Cardiac muscle cell (in vitro differentiated cells and primary cell): ENCODE measurements at places on chromosomes 7 and 10. TPM values are rescaled to one million over a fixed set of nuclear protein-coding genes. Genes with fewer than 3 reads are reported as not detected.
A peak's percentile ranks its signal among the peaks of the same experiment; 100 is the strongest.

Gene NKX2-3
- not detected in 2 replicates for total RNA-seq

DNA sequence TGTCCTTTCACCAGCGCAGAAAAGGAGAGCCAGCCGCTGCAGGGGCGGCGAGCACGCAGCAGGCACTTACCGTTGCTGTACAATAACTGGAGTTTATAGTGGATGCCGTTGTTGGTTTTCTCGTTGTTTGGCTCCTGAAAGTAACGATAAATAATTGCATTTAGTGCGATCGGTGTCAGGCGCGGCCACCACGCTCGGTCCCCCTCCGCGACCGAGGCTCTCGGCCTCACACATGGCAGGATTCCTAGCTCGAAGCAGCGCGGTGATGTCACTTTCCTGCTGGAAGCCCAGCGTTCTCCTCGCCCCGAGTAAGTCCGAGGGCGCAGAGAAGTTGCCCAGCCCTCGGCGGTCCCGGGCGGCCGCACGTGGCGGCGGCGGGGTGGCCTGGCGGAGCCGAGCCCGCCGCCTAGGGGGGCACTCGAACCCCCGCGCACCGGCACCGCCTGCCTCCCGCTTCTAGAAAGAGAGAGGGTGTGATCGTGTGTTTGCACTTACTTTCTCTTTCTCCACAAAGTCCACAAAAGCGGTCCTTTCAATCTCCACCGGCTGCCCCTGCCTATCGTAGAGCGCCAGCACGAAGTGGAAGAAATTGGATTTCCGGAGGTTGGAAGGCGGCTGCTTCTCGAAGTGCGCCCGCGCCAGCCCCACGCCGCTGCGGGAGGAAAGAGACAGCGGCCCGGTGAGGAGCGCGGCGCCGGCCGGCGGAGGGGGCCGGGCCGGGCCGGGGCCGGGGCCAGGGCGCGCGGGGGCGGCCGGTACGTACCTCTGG, 1.0 kb downstream of the EBF3 start:
- peak; percentile 69 for DNase-seq
- no peaks in the 10 kb centered on the region for H3K36me3 ChIP-seq
- peaks cover 20% of the 10 kb centered on the region for H3K4me1 ChIP-seq
- peaks cover 98% of the 10 kb centered on the region for H3K27me3 ChIP-seq

GRCh38 chr10:17915181-17915580, 36.5 kb upstream of the SLC39A12 start:
- no peaks in the 10 kb centered on the region for H3K36me3 ChIP-seq
- peak; percentile 50 for DNase-seq
- no peaks in the 10 kb centered on the region for H3K27me3 ChIP-seq
- H3K4me1 ChIP-seq: peaks cover 26% of the 10 kb centered on the region
- no peak overlapping the region for H3K4me3 ChIP-seq

Gene SKIDA1
- total RNA-seq: 42.4 and 62.4 TPM in 2 replicates

Gene SLC16A9
- total RNA-seq: 2.1 and 3.0 TPM in 2 replicates

DNA sequence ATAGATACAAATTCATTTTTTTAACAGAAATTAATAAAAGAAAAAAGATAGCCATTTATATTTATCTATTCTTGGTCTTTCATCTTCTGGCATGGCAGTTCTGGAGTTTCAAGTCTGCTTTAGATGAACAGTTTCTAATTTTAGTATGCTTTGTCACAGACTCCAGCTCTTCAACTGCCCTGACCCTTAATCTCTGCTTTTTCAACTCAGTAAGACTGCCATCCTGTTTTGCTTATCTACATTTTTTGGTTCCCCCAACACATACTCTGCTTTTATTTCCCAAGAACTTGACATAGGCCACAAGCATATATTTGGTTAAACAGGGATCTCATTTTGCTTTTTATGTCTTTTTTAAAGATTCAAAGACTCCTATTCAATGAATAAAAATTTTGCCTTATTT, 309.3 kb upstream of the KCND2 start:
- no peak overlapping the region for H3K4me3 ChIP-seq
- peak overlapping the region; percentile 20 for H3K27ac ChIP-seq
- DNase-seq: peak; percentile 20
- no peaks in the 10 kb centered on the region for H3K27me3 ChIP-seq

GRCh38 chr10:88996927-88997326, 6.3 kb downstream of the FAS start:
- no peak for DNase-seq
- no peaks in the 10 kb centered on the region for H3K36me3 ChIP-seq
- no peak overlapping the region for H3K4me3 ChIP-seq
- H3K4me1 ChIP-seq: no peaks in the 10 kb centered on the region
- no peaks in the 10 kb centered on the region for H3K27me3 ChIP-seq
- no peak overlapping the region for H3K27ac ChIP-seq

Gene PIK3CG
- total RNA-seq: 0.12 TPM in 1 of 2 replicates, not detected in the other

DNA sequence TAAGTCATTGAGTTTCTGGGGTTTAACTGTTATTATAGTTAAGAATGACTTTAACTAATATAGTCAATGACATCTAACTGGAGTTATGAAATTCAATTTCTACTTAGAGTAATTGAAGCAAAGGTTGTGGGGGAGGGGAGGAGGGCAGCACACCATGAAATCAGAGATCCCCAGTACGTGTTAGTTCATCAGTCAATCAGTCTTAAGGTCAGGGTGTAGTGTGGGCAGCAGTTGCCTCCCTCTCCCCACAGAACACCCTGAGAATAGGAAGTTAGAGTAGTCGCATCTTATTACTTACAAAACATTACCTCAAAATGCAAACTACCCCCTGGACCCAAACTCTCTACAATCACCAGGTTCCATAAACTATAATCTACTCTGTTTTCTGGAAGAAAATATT, 7.0 kb upstream of the HPS1 start:
- H3K4me3 ChIP-seq: no peak overlapping the region
- peaks cover 15% of the 10 kb centered on the region for H3K4me1 ChIP-seq
- no peaks in the 10 kb centered on the region for H3K36me3 ChIP-seq
- no peak overlapping the region for H3K27ac ChIP-seq

Gene IL15RA
- 0.21 and 0.27 TPM in 2 replicates for total RNA-seq

DNA sequence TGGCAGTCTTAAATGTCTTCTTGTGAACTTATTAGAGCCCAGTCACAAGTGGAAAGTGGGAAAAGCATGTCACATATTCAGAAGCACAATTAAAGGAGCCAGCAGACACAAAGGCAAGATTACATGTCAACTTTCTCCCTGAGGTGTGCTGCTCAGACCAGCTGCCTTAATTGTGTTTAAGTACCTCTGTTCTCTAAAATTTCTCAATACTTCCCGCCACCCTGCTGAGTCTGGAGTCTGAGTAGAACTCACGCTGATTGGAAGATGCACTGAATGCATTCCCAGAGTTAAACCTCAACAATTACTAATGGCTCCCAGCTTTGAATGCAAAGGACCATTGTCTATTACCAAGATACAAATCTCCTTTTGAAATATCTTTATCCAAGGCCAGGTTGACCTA, 166.4 kb upstream of the COBL start:
- H3K36me3 ChIP-seq: no peaks in the 10 kb centered on the region
- no peaks in the 10 kb centered on the region for H3K4me1 ChIP-seq
- DNase-seq: no peak

- peak overlapping the region; percentile 94 for H3K27ac ChIP-seq
- no peaks in the 10 kb centered on the region for H3K36me3 ChIP-seq
- no peaks in the 10 kb centered on the region for H3K27me3 ChIP-seq
These were observed 831 bp downstream of the CCDC7 start for GRCh38 chr10:32446536-32447406.

DNA sequence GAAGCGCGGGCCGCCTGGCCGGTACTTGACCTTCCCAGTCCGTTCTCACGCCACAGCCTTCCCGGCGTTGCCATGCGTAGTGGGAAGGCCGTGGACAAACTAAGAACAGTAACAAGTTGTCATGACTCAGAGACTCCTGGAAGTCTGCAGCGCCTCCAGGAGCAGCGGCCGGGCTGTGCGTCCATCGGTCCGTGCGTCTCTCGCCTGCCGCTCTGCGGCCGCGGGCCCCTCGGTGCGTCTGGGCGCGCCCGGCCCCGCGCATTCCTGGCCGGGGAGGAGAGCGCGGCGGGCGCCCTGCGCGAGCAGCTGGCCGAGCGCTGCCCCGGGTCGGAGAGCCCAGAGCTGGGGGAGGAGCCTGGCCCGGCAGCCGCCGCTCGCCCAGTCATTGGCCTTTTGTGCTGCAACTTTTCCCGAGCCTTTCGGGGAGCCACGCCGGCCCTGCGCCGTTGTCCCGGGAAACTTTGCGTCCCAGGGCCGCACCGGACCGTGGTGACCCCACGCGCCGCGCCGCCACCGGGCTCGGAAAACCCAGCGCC, 123.7 kb downstream of the TACC2 start:
- no peaks in the 10 kb centered on the region for H3K27me3 ChIP-seq
- DNase-seq: peak; percentile 97
- peak overlapping the region; percentile 56 for H3K4me3 ChIP-seq
- peaks cover 44% of the 10 kb centered on the region for H3K4me1 ChIP-seq

- peak overlapping the region; percentile 29 for H3K27ac ChIP-seq
- no peak overlapping the region for H3K4me3 ChIP-seq
- H3K4me1 ChIP-seq: no peaks in the 10 kb centered on the region
- no peaks in the 10 kb centered on the region for H3K36me3 ChIP-seq
- H3K27me3 ChIP-seq: no peaks in the 10 kb centered on the region
- no peak for DNase-seq
These were observed 48.9 kb downstream of the FHIP2A start for GRCh38 chr10:114870486-114870885.

Gene TCERG1L
- 0.12 and 0.32 TPM in 2 replicates for total RNA-seq

GRCh38 chr10:121183236-121183635, 332.1 kb downstream of the WDR11 start:
- H3K36me3 ChIP-seq: no peaks in the 10 kb centered on the region
- H3K4me3 ChIP-seq: no peak overlapping the region
- no peak for DNase-seq
- H3K27ac ChIP-seq: no peak overlapping the region
- peaks cover 7% of the 10 kb centered on the region for H3K4me1 ChIP-seq

Gene RNLS
- 5.5 and 13.9 TPM in 2 replicates for total RNA-seq

Gene CAMK2B
- total RNA-seq: 7.7 and 8.4 TPM in 2 replicates

GRCh38 chr10:4579844-4580243, 246.2 kb upstream of the AKR1E2 start:
- DNase-seq: no peak
- H3K36me3 ChIP-seq: no peaks in the 10 kb centered on the region
- H3K27me3 ChIP-seq: no peaks in the 10 kb centered on the region

Gene PEX1
- 19.8 and 25.9 TPM in 2 replicates for total RNA-seq

Gene FXYD4
- total RNA-seq: not detected in 2 replicates

Gene FAM25C
- total RNA-seq: not detected in 2 replicates

- H3K27ac ChIP-seq: peak overlapping the region; percentile 99
- peak; percentile 91 for DNase-seq
- H3K4me3 ChIP-seq: peak overlapping the region; percentile 94
- H3K4me1 ChIP-seq: peaks cover 18% of the 10 kb centered on the region
- H3K36me3 ChIP-seq: no peaks in the 10 kb centered on the region
These were observed 431 bp downstream of the ZYX start for GRCh38 chr7:143381427-143382125.

Gene AKR1E2
- total RNA-seq: 1.8 and 6.6 TPM in 2 replicates

DNA sequence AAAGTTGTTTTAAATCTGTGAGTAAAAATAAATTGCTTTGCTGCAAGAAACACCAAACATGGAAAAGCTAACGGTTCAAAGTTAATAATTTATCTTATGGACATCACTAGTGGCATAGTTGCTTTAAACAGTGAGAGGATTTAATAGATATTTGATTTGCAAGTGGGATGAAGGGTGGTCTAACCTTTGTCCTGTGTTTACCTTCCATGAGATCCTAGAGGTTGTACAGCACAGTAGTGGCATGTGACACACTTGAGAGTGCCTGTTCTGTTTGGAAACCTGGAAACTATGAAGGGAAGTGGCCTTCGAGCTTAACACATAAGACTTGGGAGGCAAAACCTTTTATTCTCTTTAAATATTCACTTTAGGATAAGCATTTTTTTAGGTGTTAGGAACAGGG, 16.0 kb downstream of the EGFR start:
- H3K4me3 ChIP-seq: no peak overlapping the region
- no peaks in the 10 kb centered on the region for H3K27me3 ChIP-seq

Gene IL2RA
- total RNA-seq: not detected in 2 replicates

- H3K36me3 ChIP-seq: peaks cover 16% of the 10 kb centered on the region
- DNase-seq: peak; percentile 88
- H3K4me3 ChIP-seq: peak overlapping the region; percentile 46
- H3K27ac ChIP-seq: peak overlapping the region; percentile 98
These were observed 817 bp downstream of the MLLT10 start for GRCh38 chr10:21534604-21535493.

DNA sequence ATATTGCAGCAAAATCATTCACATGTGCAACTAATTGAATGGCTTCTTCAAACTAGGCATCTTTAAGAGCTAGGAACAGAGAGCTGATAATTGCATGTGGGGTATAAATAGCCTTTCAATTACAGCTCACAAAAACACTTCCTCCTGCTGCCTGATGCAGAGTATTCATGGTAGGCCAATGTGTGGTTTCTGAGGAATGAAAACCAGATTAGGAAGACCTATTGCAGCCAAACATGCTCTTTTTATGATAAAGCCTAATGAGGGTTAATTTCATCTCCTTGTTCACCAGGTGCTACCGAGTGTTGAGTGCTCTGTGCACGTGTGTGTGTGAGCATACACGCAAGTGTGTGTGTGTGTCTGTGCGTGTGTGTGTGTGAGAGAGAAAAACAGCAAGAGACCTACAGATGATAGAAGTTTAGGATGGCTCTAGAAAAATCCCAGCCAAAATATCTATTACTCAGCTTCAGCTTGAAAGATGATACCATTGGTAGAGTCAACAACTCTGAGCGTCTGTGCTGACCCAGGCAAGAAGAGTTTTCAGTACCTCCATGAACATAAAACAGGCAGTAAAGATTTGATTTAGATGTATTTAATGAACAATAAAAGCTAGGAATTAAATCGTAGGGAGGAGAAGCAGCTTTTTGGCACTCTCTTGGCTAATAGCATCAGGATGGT, 448.5 kb upstream of the ANKRD30A start:
- H3K27ac ChIP-seq: peak overlapping the region; percentile 44
- no peaks in the 10 kb centered on the region for H3K27me3 ChIP-seq
- DNase-seq: peak; percentile 28
- H3K4me3 ChIP-seq: no peak overlapping the region
- peaks cover 22% of the 10 kb centered on the region for H3K4me1 ChIP-seq

Gene CYP26A1
- total RNA-seq: 1.2 and 2.1 TPM in 2 replicates

DNA sequence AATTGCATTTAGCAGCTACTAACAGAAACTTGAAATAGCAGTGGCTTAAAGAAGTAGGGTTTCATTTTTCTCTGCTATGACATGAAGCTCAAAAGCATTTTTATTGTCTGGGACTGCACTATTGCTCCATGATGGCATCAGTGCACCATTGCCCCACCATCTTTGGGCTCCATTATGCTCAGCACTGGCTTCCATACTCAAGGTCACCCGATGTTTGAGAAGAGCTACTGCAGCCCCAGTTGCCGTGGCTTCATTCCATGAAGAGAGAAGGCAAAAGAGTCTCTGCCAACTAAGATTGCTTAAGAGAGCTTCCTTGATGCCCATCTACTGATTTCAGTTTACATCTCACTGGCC, 192.2 kb upstream of the LRGUK start:
- no peaks in the 10 kb centered on the region for H3K27me3 ChIP-seq
- no peak overlapping the region for H3K27ac ChIP-seq
- DNase-seq: no peak
- peaks cover 20% of the 10 kb centered on the region for H3K4me1 ChIP-seq
- H3K4me3 ChIP-seq: no peak overlapping the region

DNA sequence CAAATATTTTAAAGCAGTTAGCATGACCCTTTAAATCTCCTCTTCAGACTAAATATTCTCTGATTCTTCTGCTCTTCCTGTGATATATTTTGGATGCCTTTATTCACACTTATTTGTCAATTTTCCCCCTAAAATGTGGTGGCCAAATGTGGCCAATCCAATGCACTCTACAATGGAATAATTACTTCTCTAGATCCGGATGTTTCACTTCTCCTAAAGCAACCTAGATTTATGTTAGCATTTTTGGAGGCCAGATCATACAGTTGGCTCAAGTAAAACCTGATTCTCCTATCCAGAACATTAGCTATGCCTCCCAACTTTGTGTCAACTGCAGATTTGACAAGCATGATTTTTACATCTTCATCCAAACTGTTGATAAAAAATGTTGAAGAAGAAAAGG, 153.7 kb downstream of the CREB5 start:
- H3K4me1 ChIP-seq: no peaks in the 10 kb centered on the region
- no peaks in the 10 kb centered on the region for H3K36me3 ChIP-seq
- no peak overlapping the region for H3K27ac ChIP-seq

Gene MSMB
- total RNA-seq: not detected in 2 replicates

Gene ZNF783
- total RNA-seq: 12.7 and 26.4 TPM in 2 replicates
